ENCODE measurements at places on chromosomes 2 and 18.

GRCh38 chr2:199378948-199379650, 78.6 kb downstream of the SATB2 start:
- no peak for DNase-seq

DNA sequence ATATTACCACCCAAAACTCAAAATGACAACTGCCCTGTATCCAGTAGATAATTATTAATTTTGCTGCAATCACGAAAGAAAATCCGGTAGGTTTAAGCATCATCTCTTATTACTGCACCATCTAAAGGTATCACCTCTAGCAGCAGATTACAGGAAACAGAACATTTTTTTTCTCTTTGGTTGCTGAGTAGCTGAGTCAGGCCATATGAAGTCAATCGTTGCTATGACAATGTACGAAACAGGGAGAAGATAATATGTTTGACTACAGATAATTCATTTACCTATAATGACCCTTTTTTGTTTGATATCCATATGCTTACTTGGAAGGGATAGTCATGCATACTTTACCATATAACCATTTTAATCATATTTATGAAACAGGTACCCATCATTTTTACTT, 831.6 kb upstream of the CHAC2 start:
- DNase-seq: no peak

GRCh38 chr2:45288532-45289417, 279.5 kb upstream of the SIX2 start:
- no peak for DNase-seq

DNA sequence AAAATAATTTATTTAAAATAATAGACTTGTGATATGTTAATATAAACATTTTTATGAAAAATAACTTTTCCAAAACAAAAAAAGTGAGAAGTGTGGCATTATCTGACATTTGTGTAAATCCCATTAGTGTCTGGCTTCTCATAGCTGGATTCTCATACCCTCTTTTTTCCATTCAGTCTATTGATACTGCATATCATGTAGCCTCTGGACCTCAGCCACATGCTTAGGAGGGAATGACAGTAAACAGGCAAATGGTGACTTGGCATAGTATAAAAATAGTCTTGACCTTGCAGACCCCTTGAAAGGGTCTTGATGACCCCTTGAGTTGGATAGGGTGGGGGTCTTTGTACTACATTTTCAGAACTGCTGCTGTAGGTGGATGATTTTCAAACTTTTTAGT, 29.2 kb downstream of the GALNT1 start:
- DNase-seq: no peak

GRCh38 chr2:99680946-99681345, 191.1 kb upstream of the REV1 start:
- DNase-seq: no peak

GRCh38 chr2:11310212-11310611, 34.2 kb downstream of the ROCK2 start:
- DNase-seq: no peak

- no peak for DNase-seq
Measured at GRCh38 chr2:138500592-138501424, 762 bp upstream of the SPOPL start.
